ENCODE measurements at places on chromosomes 1 and 21.

DNA sequence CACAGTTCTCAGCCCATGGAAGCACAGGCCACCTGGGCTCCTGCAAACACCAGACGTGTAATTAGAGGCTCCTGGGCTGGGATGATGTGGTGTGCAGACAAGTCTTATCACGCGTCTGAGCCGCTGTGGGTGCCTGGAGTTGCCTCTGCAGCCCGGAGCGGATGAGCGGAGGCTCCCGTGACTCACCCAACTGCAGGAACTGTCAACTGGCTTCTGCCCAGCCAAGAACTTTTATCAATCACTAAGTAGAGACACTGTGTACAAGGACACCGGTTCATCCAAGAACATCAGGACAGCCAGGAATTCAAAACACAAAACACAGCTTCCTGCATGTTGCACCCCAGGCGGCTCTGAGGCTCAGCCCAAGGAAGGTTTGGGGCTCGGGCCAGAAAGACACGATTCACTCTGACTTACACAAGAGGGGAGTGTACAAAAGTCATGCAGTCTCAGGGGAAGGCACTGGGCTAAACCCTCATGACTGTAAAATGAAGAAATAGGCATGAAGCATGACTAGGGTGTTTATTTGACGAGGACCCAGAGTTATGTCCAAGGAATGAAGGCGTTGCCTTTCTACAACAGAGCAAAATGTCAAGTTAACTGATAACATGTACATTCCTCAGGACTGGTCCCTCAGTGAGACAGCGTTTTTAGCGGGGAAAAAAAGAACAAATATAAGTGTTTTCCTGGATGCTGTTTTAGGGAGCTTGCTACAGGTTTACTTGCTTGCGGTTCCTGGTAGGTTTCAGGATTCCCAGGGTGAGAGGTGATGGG, 21.1 kb downstream of the ERRFI1 start:
- DNase-seq: peak; percentile 99

- DNase-seq: peak; percentile 13
Measured at GRCh38 chr21:41923631-41924367, 30.0 kb downstream of the C2CD2 start.

DNA sequence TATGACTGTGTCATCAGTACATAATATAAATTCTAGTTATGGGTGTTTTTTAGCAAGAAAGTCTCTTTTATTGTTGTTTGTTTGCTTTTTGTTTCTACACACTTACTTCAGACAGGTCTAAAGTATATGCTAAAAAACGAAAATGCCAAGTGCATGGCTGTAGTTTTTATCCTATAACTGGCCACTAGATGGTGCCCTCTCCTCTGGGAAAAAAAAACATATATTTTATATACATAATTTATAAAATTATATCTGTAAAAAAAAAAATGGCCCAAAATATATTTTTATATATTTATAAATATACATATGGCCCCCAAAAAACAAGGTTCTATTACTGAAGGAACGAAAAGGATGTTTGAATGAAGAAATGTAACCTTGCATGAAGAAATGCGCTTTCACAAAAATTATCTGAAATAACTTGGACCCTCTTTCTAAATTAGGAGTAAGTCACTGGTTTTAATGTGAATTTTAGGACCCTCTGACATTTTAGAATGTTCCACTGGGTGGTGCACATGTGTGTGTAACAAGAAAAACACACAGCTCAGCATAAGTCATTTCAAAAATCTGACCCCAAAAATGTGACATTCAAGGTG, 93.5 kb downstream of the TTLL7 start:
- peak; percentile 24 for DNase-seq

DNA sequence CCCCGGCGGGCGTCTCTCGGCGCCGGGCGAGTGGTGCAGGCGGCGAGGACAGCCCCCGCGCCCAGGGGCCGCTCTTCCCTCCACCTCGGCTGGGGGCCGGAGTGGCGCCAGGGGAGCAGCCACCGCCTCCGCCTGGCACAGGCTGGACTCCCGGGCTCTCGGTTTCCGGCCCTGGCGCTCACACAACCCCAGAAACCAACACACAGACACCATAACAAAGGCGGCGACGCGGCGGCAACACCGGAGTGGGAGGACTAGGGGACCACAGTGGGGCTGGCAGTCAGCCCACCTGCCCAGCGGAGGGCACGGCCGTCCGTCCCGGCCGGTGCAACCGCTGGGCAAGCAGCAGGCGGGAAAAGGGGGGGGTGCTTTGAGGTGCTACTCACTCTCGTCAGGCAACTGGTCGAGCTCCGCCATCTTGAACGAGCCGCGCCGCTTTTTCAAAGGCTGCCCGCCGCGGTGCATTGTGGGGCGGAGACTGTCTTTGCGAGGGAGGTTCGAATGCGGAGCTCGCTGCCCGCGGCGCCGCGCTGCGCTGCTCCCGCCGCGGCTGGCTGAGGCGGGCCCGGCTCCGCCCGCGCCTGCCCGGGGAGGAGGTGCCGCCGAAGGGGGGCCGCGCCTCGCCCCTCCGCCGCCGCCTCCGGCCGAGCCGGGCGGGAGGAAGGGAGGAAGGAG, at the start of gene LIN9:
Gene LIN9, minus strand, starts transcription at position 442 of the 675 bp plus-strand sequence. Its CDS starts 25 bp downstream, at position 417.
- DNase-seq: peak; percentile 81

DNA sequence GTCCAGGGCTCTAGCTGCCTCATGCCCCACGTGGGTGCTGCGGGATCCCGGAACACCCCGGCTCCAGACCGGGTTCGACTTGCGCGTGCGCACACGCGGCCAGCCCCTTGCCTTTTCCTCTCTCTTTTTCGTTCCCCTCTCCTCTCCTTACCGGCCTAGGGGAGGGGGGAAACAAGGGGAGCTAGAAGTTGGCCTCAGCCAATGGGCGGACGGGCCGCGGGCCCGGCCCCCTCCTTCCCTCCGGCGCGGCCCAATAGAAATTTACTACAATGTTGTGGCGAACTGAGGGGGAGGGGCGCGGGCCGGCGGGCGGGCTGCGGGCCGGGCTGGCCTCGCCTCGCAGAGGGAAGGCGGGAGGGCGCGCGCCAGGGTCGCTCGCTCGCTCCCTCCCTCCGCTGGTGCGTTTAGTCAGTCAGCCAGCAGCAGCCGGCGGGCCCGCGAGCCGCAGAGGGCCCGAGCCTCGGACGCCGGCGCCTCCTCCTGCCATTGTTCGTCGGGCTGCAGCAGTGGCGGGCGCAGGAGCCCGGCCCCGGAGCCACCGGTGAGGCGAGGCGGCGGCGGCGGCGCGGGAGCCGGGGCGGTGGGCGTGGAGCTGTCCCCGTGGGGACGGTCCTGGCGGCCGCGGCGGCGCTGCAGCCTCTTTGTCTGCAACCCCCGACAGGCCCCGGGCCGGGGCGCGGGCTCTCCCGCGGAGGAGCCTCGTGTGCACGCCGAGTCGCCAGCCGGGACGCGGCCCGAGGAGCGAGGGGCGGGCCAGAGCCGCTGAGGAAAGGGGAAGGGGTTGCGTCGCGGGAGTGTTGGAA, at the start of gene EPB41:
Gene EPB41, plus strand, starts transcription at position 342 of the 803 bp plus-strand sequence. CDS start 72,869 bp downstream, outside the sequence.
- peak; percentile 81 for DNase-seq

- no peak for DNase-seq
Measured at GRCh38 chr1:36864823-36865601, 169.3 kb downstream of the GRIK3 start.

DNA sequence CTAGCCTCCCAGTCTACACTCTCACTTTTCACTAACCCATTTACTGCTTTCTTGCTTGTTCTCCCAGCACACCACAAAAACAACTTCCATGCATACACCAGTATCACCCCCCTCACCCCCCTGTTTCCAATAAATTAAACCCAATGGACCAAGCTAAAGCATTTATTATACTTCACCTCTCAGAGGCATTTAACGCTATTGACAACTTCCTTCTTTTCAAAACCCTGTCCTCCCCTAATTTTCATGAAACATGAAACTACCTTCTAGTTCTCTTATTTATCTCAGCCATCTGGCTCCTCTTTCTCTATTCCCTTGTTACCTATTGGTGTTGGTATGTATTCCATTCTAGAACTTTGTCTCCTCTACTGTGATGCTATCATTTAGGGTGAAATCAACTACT, 32.3 kb downstream of the PTPRC start:
- DNase-seq: no peak

DNA sequence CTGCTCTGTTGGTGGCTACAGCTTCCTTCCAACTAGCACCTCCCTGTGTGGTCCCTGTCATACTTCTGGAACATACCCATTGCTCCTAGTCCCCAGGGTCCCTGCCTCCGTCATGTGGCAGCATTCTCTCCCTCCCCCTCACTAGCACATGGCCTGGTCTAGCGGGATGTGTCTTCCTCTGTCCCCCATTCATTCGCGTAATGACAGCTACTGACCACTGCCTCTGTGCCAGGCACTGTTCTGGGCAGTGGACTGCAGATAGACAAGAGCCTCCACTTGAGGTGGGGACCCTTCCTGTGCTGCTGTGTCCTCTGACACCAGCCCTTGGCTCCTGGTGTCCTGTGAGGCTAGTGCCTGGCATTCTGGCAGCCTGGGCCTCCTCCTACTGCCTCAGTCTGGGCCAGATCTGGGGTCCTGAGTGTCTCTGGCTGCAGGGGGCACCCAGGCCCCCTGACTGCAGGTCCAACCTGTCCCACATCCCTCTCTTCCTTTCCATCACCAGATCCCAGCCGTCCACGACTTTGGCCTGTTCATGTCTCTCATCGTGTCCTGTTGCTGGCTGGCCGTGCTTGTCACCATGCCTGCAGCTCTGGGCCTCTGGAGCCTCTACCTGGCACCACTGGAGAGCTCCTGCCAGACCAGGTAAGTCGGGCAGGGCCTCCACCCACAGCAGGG, 38.1 kb downstream of the DISP3 start:
- no peak for DNase-seq

- DNase-seq: no peak
Measured at GRCh38 chr1:97551113-97551512, 369.7 kb downstream of the DPYD start.

GRCh38 chr1:234478152-234478480, 863 bp downstream of the TARBP1 start:
- DNase-seq: no peak

DNA sequence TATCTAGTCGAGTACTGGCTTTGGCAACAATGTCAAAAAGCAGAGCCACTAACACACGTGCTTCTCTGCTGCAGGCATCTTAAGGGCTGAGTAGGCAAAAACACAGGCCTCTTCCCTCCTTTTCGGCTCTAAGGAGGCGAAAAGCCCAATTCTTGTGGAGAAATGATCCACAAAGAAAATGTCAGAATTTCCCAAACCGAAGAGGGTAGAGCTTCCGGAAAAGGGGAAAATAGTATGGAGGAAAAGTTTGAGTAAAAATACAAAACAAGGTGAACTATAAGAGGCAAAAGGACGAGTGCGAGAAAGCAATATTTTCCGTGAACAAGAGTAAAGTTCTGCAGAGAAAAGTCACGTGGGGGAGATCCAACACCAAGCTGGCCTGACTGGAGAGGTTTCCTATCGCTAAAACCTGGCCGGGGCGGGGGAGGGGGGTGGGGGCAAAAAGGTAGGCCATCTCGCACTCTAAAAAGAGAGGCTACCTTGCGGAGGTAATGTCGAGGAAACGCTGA, 551 bp downstream of the ZRANB2 start:
- no peak for DNase-seq

DNA sequence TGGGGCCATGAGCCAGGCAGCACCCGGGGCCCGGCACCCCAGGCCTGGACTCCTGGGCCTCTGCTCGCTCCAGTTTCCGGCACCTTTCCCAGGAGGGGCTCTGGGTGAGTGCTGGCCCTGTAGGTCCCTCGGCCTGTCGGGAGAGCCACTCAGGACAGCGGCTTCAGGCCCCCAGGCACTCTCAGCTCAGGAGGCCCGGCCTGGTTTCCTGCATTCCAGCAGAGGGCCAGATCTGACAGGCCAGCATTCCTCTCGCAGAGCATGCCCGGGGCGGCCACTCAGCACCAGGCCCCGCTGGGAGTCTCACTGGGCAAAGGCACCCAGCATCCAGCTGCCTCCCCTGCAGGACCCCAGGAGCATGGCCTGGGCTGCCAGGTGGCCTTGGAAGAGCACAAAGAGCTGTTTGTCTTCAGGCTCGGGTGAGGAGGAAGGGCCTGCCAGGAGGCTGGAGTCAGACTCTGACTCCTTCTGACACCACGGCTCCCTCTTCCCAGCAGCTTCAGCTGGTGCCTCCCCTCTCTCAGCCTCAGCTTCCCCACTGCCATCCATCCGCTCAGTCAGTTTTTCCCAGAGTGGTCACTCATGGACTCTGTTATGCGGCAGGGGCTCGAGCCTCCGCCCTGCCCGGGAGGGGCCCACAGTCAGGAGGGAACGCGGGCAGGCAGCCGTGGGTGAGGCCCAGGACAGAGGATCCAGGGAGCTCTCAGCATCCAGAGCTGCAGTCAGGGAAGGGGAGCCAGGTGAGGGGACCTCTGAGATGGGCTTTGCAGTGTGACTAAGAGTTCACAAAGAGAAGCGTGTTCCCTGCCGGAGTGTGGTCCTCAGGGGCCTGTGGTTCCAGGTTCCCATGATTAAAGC, 51.7 kb downstream of the WNT9A start:
- no peak for DNase-seq

GRCh38 chr1:89262643-89263042, 10.0 kb downstream of the GBP5 start:
- peak; percentile 45 for DNase-seq

DNA sequence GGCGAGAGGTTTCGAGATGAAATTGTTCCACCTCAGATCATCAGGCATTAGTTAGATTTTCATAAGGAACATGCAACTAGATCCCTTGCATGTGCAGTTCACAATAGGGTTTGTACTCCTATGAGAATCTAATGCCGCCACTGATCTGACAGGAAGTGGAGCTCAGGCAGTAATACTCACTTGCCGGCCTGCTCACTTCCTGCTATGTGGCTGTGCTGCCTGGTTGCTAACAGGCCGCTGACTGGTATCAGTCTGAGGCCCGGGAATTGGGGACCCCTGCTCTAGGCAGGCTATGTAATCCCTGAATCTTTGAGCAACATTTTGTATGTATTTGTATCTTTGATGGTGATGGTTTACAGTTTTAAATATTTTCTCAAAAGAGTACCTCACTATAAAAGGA, 32.5 kb downstream of the XKR8 start:
- no peak for DNase-seq

GRCh38 chr1:16129316-16129715, 26.6 kb downstream of the EPHA2 start:
- DNase-seq: no peak

GRCh38 chr1:192803501-192803900, 5.3 kb upstream of the RGS2 start:
- DNase-seq: no peak

GRCh38 chr1:234670967-234671626, 61.1 kb upstream of the IRF2BP2 start:
- no peak for DNase-seq

- DNase-seq: peak; percentile 40
Measured at GRCh38 chr1:240152611-240153297, 61.1 kb downstream of the FMN2 start.

DNA sequence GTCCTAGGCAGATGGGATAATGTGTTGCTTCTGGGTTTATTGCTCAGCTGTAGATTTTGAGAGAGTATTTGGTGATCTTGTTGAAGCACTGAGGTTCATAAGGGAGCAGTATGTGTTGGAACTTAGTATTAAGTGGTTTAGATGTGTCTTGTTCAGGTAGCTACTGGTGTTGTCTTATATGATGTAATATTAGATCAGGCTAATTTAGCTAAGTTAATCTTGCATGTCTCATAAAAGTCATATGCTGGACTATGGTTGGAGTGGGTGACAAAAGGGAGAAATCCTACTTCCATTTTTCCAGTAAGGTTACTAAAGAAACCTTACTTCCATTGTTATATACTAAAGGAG, 196.4 kb downstream of the CLEC20A start:
- no peak for DNase-seq

GRCh38 chr1:21904704-21905520, 32.2 kb downstream of the HSPG2 start:
- peak; percentile 100 for DNase-seq

Data from amniotic epithelial cell (primary cell).